ENCODE measurements at places on chromosomes 13 and 19.

- DNase-seq, result peak; percentile 58
Observed at GRCh38 chr19:4636151-4636717, 3.1 kb upstream of the TNFAIP8L1 start.

GRCh38 chr13:54607421-54607820 is 1578.8 kb downstream of the OLFM4 start:
- DNase-seq, result no peak

DNA sequence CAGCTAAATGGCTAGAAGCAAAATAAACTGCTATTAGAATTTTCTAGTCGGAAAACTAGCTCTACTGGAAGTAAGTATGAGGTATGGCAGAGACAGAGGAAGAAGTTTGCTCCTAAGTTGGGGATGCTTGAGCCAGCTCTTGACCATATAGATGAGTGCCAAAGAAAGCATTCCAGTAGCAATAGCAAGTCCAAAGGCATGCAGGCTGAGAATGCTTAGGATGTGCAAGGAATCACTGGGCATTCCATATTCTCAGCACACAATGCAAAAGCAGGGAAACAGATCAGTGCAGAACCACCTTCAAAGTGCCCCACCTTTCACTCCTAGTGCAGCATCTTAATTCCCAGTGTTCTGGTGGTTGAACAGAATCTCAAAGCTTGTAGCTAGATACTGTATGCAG is 32.9 kb downstream of the SERTM1 start:
- no peak for DNase-seq

- no peak for DNase-seq
Observed at GRCh38 chr13:91454666-91455065, 56.2 kb downstream of the GPC5 start.

DNA sequence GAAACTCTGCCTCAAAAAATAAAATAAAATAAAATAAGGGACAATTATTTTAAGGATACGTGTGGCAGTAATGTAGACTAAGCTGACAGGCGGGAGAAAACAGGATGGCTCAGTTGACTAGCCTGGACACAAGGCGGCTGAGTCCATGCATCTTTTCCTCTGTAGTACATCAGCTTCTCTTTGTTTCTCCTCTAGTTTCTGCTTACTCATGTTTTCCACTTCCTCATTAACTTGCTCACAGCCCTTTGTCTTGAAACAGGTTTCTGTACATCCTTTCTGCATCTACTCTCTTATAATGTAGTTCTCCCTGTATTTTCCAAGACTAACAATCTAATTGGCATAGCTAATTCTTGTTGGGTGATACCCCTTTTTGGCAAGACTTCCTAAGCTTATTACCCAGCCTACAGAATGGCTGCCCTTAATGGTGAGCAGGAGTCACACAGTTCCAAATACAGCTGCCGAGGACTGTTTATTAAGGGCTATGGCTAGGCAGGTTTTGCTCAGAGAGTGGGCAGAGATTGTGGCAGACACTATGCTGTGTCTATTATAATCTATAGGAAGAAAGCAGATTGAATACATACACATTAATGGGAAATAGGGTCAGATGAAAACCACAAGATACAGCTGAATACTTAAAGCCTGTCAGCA is 58.7 kb upstream of the KLF5 start:
- DNase-seq, result no peak

- peak; percentile 6 for DNase-seq
Observed at GRCh38 chr19:44685877-44686276, 13.1 kb upstream of the CEACAM16 start.

- peak; percentile 75 for DNase-seq
Observed at GRCh38 chr19:10412257-10412977, 7.9 kb upstream of the PDE4A start.

DNA sequence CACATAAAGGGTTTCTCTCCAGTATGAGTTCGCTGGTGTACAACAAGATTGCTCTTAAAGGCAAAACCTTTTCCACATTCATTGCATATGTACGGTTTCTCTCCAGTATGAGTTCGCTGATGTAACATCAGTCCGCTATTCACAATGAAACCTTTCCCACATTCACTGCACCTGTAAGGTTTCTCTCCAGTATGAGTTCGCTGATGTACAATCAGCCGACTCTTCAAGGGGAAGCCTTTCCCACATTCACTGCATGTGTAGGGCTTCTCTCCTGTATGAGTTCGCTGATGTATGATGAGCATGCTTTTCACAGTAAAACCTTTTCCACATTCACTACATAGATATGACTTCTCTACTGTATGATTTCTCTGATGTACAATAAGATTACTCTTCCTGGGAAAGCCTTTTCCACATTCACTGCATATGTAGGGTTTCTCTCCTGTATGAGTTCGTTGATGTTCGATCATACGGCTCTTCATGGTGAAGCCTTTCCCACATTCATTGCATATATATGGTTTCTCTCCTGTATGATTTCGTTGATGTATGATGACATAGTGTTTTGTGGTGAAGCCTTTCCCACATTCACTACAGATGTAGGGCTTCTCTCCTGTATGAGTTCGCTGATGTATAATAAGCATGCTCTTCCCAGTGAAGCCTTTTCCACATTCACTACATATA is 6.0 kb upstream of the ZNF614 start:
- no peak for DNase-seq

DNA sequence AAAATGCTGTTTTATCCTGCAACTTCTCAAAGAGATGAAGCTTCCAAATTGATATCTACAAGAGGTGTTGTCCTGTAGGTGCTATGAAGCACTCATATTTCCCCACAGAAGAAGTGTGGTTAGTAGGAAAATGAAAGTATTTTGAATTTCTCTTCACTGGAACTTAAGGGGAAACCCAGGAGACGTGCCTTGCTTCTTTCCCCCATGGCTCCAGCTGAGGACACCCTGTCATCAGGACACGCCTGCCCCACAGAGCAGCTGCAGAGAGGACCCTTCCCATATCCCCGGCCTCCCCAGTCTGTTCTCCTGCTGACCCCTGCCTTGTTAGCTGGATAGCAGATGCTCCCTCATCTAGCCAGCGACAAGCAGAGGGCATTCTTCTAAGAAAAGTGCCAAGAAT is 371.3 kb downstream of the COG6 start:
- DNase-seq, result peak; percentile 54

- DNase-seq, result no peak
Observed at GRCh38 chr19:2634228-2634951, 68.1 kb downstream of the GNG7 start.

DNA sequence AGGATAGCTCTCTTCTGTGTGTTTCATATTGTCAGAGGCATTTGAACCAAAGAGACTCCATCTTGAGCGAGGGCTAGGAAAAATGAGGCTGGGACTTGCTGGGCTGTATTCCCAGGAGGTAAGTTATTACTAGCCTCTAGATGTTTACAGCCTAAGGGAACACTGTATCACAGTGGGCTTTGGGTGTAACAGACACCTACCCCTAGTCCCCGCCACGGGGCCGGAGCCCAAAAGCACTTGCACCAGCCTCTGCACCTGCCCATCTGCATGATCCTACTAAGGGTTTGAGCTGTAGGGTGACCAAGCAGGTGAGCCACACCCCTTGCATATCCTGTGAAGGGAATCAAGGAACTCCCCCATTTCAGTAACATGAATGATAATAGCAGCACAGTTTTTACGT is 1972.2 kb downstream of the OLFM4 start:
- no peak for DNase-seq

DNA sequence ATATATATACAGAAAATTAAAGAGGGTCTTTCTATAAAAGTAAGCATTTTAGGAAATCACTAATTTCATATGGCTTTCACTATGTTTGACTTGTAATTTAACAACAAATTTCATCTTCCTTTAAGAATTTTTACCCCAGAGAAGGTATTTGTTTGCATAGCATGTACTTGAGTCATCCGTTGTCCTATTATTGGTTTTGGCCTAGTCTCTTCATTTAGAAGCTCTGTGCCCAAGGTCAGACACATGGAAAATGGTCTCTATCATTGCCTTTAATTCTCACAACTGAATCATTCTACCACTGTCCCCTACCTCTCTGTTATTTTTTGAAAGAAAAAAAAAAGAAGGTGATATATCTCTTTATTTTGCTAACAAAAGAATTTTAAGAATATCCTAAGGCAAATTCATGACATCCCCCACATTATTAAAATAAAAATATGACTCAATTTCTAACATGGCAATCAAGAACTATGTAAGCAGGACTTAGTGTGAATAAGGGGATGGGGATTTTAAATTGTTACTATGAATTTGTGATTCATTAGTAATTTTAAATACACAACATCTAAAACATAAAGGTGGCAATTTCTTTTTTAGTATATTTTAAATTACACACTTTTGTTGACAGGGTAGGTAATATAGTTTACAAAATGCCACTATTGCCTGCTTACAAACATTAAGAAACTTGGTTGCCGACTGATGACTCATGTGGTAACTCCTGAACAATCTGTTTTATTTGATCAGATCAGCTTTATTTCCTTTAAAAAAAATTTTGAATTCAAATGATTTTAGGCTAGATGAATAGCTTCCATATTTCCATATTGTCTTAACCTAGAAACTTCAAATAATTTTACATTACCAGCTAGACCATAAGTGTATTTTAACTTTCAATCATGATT is 13.9 kb downstream of the SLITRK5 start:
- no peak for DNase-seq

DNA sequence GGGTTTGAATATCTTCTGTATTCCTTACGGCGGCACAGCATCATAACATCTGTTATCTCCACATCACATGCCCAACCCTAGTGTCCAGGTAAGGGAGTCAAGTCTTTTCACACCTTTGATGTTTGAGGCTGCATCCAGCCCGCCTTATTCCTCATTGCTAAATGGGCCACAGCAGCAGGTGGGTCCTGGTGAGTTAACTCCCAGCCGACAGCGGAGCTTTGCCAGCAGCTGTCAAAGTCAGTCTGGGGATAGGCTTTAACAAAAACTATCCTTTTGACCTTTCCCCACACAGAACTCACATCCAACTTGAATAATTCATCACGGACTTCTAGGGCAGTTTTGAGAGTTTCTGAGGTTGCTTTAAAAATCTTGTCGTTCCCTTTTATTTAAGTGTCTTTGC is 235.1 kb downstream of the DLEU7 start:
- no peak for DNase-seq

DNA sequence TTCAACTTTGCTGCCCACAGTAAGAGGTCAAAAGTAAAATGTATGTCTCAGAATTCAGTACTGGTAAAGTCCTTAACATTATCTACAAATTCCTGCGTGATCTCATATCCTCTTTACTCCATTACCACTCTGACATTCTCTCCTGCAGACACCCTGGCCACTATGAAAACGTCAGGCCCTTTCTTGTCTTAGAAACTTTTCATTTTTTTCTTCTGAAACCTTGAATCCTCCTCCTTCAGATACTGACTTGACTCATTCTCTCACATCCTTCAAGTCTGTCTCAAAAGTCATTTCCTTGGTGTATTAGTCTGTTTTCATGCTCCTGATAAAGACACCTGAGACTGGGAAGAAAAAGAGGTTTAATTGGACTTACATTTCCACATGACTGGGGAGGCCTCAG is 262.3 kb downstream of the POU4F1 start:
- DNase-seq, result no peak

- no peak for DNase-seq
Observed at GRCh38 chr13:106011600-106011999, 523.9 kb downstream of the EFNB2 start.

DNA sequence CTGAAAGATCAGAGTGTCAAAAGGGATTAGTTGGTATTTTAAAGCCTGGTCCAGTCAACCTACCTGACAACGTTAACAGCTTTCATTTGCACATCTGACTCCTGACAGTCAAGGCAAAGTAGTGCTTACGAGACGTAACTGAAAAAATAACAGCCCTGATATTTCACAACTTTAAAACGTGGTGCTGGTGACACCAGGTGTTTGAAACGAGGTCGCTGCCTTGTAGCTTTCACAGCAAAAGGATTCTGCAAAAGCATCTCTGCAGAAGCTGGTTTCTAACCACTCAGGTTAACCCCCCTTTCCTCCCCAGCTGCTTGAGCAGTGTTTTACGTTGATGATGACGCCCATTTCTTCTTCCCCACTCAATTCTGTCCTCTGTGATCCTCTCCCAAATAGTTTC is 23.3 kb downstream of the GGACT start:
- no peak for DNase-seq

GRCh38 chr13:59398661-59399060 is 765.1 kb downstream of the DIAPH3 start:
- DNase-seq, result no peak

GRCh38 chr13:30355384-30355699 is 48.0 kb upstream of the KATNAL1 start:
- DNase-seq, result peak; percentile 15

GRCh38 chr13:36612230-36612629 is 61.6 kb upstream of the SERTM1 start:
- DNase-seq, result no peak

DNA sequence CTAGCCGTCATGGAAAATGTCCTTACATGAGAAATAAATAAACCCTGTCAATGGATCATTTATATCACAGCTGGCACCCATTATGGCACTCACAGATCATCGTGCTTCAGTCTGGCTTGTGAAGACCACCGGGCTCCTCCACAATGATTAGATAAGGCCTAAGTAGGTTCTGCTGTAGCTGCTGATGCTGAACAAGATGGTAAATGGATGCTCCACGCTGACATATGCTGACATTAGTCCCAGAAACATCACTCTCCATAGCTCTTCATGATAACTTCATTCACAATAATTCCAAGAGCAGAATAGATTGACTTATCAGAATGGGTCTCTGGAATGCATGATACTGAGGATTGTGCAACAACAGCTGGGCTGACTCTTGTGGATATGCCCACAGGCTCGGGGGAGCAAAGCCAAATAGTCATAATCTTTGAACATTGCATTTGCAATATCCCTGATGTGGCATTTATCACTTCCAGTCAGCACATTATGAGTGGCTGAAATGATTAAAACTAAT is 63.8 kb upstream of the RXFP2 start:
- DNase-seq, result no peak

- DNase-seq, result peak; percentile 41
Observed at GRCh38 chr19:3135961-3136683, at the start of gene GNA15. Gene GNA15 (plus strand): TSS chr19:3136033. CDS start chr19:3136451, 418 bp downstream.

DNA sequence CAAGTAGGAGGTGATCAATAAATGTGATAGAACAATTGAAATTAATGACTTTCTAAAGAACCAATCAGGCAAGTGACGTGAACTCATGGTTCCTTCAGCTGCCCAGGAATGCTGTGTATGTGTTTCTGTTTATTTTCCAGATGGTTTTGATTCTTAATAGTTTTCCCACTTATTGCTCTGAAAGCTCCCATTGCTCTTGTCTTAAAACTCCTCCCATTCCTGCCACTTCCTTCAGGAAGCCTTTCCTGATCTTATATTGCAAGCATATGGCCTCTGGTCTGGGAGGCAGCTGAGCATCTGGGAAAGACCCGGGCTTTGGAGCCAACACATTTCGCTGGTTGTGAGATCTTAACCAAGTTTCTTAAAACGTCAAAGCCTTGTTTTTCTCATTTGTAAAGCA is 17.1 kb upstream of the LATS2 start:
- no peak for DNase-seq

- no peak for DNase-seq
Observed at GRCh38 chr13:72728290-72728605, 525 bp downstream of the BORA start.

- no peak for DNase-seq
Observed at GRCh38 chr13:50712881-50713280, 130.6 kb downstream of the DLEU7 start.

GRCh38 chr13:42383025-42383424 is 111.1 kb downstream of the AKAP11 start:
- no peak for DNase-seq

Data from CD4-positive, alpha-beta T cell treated with Interleukin-4 for 4 hours (primary cell).